Esophagus squamous epithelium (tissue), 5 donors: ENCODE measurements at places on chromosomes 2 and 18. TPM values are rescaled to one million over a fixed set of nuclear protein-coding genes. Genes with fewer than 3 reads are reported as not detected.

GRCh38 chr2:168338292-168338691, 90.9 kb upstream of the STK39 start:
- H3K36me3 ChIP-seq: no peaks in the 10 kb centered on the region
- no peaks in the 10 kb centered on the region for H3K4me1 ChIP-seq
- DNase-seq: no peak
- no peak overlapping the region for H3K4me3 ChIP-seq

- H3K4me1 ChIP-seq: no peaks in the 10 kb centered on the region
- no peaks in the 10 kb centered on the region for H3K27me3 ChIP-seq
- H3K27ac ChIP-seq: no peak overlapping the region
- H3K4me3 ChIP-seq: no peak overlapping the region
- no peaks in the 10 kb centered on the region for H3K36me3 ChIP-seq
Measured at GRCh38 chr2:108129636-108130035, 110.1 kb upstream of the SULT1C3 start.

GRCh38 chr2:1757567-1757966, 13.3 kb upstream of the PXDN start:
- H3K27ac ChIP-seq: no peak overlapping the region
- no peaks in the 10 kb centered on the region for H3K4me1 ChIP-seq
- no peaks in the 10 kb centered on the region for H3K36me3 ChIP-seq
- no peak for DNase-seq

GRCh38 chr18:58249712-58250111, 205.7 kb downstream of the NEDD4L start:
- no peak overlapping the region for H3K4me3 ChIP-seq
- no peaks in the 10 kb centered on the region for H3K36me3 ChIP-seq
- no peak for DNase-seq
- H3K4me1 ChIP-seq: peaks cover 7% of the 10 kb centered on the region

GRCh38 chr2:195018462-195018861, 638.6 kb upstream of the SLC39A10 start:
- no peak overlapping the region for H3K27ac ChIP-seq
- H3K4me1 ChIP-seq: no peaks in the 10 kb centered on the region
- H3K36me3 ChIP-seq: no peaks in the 10 kb centered on the region
- no peaks in the 10 kb centered on the region for H3K27me3 ChIP-seq

DNA sequence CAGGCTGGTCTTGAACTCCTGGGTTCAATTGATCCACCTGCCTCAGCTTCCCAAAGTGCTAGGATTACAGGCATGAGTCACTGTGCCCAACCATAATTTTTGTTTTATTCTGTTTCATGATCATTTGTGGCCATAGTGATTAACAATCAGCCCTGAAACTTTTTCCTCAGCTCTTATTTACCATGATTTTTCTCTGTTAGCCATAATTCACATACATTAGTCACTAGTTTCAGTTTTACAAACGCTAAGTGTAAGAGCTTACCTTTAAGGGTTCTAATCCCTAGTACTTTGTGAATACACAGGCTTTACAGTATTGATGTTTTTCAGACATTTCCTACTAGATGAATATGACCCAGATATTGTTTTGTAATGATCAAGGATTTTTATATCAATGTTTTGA, 216.1 kb downstream of the DPP4 start:
- H3K4me3 ChIP-seq: no peak overlapping the region
- H3K36me3 ChIP-seq: no peaks in the 10 kb centered on the region
- no peak overlapping the region for H3K27ac ChIP-seq
- DNase-seq: no peak
- no peaks in the 10 kb centered on the region for H3K27me3 ChIP-seq
- H3K4me1 ChIP-seq: no peaks in the 10 kb centered on the region

GRCh38 chr2:96124406-96125265, 8.3 kb upstream of the ADRA2B start:
- H3K27me3 ChIP-seq: no peaks in the 10 kb centered on the region
- no peaks in the 10 kb centered on the region for H3K36me3 ChIP-seq
- H3K4me1 ChIP-seq: no peaks in the 10 kb centered on the region
- no peak overlapping the region for H3K4me3 ChIP-seq
- DNase-seq: no peak

DNA sequence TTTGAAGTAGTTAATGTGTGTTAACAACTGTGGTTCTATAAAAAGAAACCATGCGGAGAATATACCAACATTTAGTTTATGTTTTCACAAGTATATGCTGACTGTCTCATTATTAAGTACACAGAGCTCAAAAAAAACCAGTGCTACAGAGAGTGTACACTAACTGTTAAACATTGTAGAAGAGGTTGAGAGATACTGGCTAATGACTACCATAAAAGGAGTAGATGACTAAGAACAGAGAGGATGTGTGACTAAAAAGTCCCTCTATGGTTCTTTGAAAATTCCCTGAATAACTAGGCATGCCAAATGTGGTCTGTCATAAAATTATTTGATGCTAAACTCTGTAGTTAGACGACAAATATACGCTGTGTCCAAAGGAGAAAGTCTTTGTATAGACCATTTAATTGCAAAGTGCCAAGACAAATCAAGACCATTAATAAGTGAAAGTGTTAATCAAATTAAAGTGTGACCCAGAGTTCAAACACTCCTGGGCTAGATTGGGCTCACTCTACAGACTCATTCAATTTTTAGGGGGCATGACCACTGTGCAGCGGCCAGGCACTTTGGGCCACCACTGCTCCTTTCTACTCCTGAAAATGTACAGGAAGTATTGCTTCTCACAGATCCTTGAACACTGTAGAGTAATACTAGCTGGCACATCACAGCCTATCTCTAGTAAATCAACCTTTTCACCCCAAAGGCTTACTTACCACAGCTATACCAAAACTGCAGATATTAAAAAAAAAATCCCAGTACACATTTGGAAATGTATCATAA, 45.1 kb upstream of the SERTAD2 start:
- no peak for DNase-seq
- H3K27ac ChIP-seq: no peak overlapping the region
- peaks cover 19% of the 10 kb centered on the region for H3K4me1 ChIP-seq
- H3K4me3 ChIP-seq: no peak overlapping the region
- H3K36me3 ChIP-seq: no peaks in the 10 kb centered on the region

DNA sequence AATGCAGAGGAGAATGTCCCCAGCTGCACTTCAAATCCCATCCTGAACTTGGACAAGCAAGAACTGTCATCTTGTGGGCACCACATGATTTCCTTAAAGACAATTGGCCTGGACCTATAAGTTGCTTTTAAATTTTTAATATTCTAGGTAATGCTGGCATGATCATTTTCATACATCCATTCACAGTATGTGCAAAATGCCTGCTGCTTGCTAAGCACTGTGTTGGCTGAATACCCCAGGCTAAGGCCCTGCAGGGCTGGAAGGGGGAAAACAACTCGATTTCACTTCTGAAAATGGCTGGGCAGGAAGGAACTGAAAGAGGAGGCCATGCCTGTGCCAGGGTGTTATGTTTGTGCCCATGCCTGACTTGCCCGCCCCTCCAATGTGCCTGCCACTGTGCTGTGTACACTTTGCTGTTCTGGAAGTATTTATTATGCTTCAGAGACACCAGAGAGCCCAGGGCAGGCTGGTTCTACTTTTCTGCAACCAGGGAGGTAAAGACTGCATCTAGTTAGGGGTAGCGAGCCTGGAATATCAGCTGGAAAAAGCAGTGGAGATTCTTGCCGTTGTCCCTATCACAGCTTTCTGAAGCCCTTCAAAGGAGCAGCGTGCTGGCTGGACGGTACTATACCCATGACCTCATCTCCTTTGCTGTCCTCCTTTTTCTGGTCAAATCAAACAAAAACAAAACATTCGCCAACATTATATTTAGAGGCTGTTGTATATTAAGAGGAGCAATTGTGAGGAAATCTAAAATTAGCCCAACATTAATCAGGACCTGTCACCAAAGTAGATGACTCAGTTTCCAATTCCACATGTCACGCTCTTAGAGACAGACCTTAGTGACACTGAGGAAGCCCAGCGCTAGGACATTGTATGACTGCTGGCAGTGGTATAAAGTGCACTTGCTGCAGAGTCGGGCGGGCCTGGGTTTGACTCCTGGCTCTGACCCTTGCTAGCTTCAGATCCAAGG, 158.1 kb downstream of the DDX1 start:
- H3K27ac ChIP-seq: peak overlapping the region; percentile 65
- no peaks in the 10 kb centered on the region for H3K27me3 ChIP-seq
- DNase-seq: no peak
- no peaks in the 10 kb centered on the region for H3K4me1 ChIP-seq
- H3K36me3 ChIP-seq: no peaks in the 10 kb centered on the region
- H3K4me3 ChIP-seq: no peak overlapping the region

GRCh38 chr2:230520061-230520874, 104.3 kb downstream of the SP100 start:
- H3K4me3 ChIP-seq: no peak overlapping the region
- H3K27me3 ChIP-seq: no peaks in the 10 kb centered on the region
- DNase-seq: no peak
- H3K27ac ChIP-seq: no peak overlapping the region
- H3K4me1 ChIP-seq: no peaks in the 10 kb centered on the region

DNA sequence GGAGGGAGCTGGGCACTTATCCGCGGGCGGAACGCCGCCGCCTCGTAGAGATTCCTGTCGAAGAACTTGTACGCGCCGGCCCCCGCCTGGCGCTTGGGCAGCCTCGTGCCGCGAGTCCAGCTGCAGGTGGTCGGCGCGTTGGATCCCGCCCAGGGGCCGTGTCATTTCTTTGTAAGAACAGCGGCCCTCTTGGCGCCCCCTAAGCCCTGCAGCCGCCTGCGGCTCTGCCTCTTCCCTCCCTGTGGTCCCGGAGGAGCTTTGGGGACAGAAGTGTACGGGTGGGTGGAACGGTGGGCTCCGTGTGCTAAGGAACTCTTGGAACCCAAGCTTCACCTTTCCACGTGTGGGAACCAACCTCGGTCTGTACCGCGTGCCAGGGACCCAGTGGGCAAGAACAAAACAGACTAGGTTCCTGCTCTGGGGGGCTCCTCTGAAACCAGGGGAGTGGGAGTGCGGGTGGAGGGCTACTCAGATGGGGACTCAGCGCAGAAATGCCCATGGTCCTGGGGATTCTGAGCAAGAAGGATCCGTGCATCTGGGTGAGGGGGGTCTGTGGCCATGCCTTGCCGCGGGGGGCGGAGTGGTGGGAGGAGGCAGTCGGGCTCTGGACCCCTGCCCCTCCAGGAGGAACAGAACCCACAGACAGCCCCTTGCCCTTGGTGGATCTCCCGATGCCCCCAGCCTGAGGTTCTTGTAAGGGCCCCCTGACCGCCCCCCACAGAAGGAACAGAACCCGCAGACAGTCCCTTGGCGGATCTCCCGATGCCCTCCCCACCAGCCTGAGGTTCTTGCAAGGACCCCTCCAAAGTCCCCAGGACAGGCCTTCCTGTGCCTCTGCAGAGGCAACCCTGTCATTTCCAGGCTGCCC, 1.5 kb downstream of the GPC1 start:
- peaks cover 64% of the 10 kb centered on the region for H3K4me1 ChIP-seq
- H3K27ac ChIP-seq: peak overlapping the region; percentile 99
- no peaks in the 10 kb centered on the region for H3K27me3 ChIP-seq
- H3K36me3 ChIP-seq: peaks cover 7% of the 10 kb centered on the region
- peak overlapping the region; percentile 73 for H3K4me3 ChIP-seq

GRCh38 chr18:50924372-50924771, 43.5 kb upstream of the ELAC1 start:
- H3K27ac ChIP-seq: no peak overlapping the region
- no peaks in the 10 kb centered on the region for H3K36me3 ChIP-seq
- H3K4me1 ChIP-seq: no peaks in the 10 kb centered on the region
- no peaks in the 10 kb centered on the region for H3K27me3 ChIP-seq

Gene HRH4
- not detected for total RNA-seq

Gene FBXO36
- total RNA-seq: 0.79 TPM

Gene TMEM214
- total RNA-seq: 31.1 TPM

Gene DSG1
- 10.5 TPM for total RNA-seq

Gene DSC3
- total RNA-seq: 283 TPM

Gene TRIB2
- 36.4 TPM for total RNA-seq

Gene POTEI
- total RNA-seq: not detected

Gene CAVIN2
- 20.5 TPM for total RNA-seq

Gene PRSS56
- total RNA-seq: not detected

Gene SUCLG1
- total RNA-seq: 90.6 TPM
